ENCODE measurements at places on chromosomes 6 and 20. TPM values are rescaled to one million over a fixed set of nuclear protein-coding genes. Genes with fewer than 3 reads are reported as not detected.
A peak's percentile ranks its signal among the peaks of the same experiment; 100 is the strongest.

- no peaks in the 10 kb centered on the region for H3K27me3 ChIP-seq
- peaks cover 20% of the 10 kb centered on the region for H3K4me1 ChIP-seq
- no peak overlapping the region for H3K4me3 ChIP-seq
Measured at GRCh38 chr6:11810854-11811643, 32.4 kb upstream of the ADTRP start.

GRCh38 chr20:4947817-4948559 is 53.3 kb downstream of the SLC23A2 start:
- no peaks in the 10 kb centered on the region for H3K27me3 ChIP-seq
- H3K27ac ChIP-seq, result no peak overlapping the region
- no peak overlapping the region for H3K4me3 ChIP-seq
- no peak for DNase-seq
- H3K4me1 ChIP-seq, result peaks cover 39% of the 10 kb centered on the region

DNA sequence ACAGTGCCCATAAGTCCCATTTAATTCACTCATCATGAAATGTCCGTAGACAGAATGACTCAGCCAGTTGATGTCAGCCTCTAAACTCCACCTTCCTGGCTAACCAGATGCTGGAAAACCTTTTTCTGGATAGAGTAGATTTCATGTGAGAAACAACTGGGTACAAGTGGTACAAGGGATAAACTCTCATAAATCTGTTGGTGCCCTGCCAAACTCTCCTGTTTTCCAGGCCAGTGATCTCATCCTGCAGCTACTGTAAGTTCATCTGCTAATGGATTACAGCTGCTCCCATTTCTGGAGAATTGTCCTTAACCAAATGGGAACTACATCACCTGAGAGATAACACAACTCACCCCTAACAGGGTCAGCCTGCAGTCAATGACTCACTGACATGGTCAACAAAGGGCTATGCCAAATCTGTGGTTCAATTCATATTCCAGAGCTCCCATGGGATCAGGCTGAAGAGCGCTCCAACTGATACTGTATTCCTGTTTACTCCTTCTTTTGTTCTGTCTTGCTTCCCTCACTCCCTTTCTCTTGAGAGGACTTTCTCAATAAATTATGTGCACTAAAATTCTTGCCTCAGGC is 210.1 kb upstream of the HDDC2 start:
- H3K27me3 ChIP-seq, result peaks cover 5% of the 10 kb centered on the region
- DNase-seq, result no peak
- H3K36me3 ChIP-seq, result no peaks in the 10 kb centered on the region
- no peak overlapping the region for H3K27ac ChIP-seq
- no peaks in the 10 kb centered on the region for H3K4me1 ChIP-seq

DNA sequence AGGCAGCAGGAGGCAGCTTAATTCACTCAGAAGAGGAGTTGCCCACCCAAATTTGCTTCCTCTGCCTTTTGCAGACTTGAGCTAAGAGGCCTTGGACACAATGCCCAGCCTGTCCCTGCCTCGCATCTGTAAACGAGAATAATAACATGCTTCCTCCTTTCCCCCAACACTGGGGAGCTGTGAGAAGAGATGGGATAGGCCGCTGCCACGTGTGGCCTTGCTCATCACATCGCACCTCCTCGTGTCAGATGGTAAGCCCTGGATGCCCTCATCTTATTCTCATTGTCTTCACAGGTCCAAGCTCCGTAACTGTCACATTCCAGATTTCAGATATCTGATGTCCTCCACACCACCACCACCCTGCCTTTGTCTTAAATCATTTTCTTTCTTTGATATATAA is 13.1 kb upstream of the TUBB2B start:
- H3K36me3 ChIP-seq, result no peaks in the 10 kb centered on the region
- no peaks in the 10 kb centered on the region for H3K4me1 ChIP-seq
- no peak for DNase-seq

GRCh38 chr6:160430203-160430602 is 82.0 kb downstream of the SLC22A3 start:
- H3K27ac ChIP-seq, result no peak overlapping the region
- H3K4me3 ChIP-seq, result no peak overlapping the region
- DNase-seq, result no peak
- H3K4me1 ChIP-seq, result peaks cover 10% of the 10 kb centered on the region

- DNase-seq, result peak; percentile 44
- no peak overlapping the region for H3K27ac ChIP-seq
- H3K4me3 ChIP-seq, result no peak overlapping the region
- no peaks in the 10 kb centered on the region for H3K27me3 ChIP-seq
- H3K4me1 ChIP-seq, result peaks cover 19% of the 10 kb centered on the region
- peaks cover 9% of the 10 kb centered on the region for H3K36me3 ChIP-seq
Measured at GRCh38 chr6:132768051-132768517, 10.4 kb upstream of the VNN2 start.

GRCh38 chr20:40698744-40699143 is 9.7 kb upstream of the MAFB start:
- no peaks in the 10 kb centered on the region for H3K4me1 ChIP-seq
- no peak for DNase-seq
- H3K36me3 ChIP-seq, result no peaks in the 10 kb centered on the region
- no peak overlapping the region for H3K4me3 ChIP-seq
- peaks cover 27% of the 10 kb centered on the region for H3K27me3 ChIP-seq
- H3K27ac ChIP-seq, result no peak overlapping the region

- H3K4me1 ChIP-seq, result no peaks in the 10 kb centered on the region
- H3K36me3 ChIP-seq, result no peaks in the 10 kb centered on the region
- no peak for DNase-seq
- H3K27ac ChIP-seq, result no peak overlapping the region
Measured at GRCh38 chr20:38198238-38198861, 33.3 kb upstream of the TGM2 start.

GRCh38 chr6:136547336-136547735 is 2.9 kb downstream of the MAP7 start:
- H3K36me3 ChIP-seq, result no peaks in the 10 kb centered on the region
- H3K27ac ChIP-seq, result no peak overlapping the region
- DNase-seq, result no peak
- peaks cover 4% of the 10 kb centered on the region for H3K4me1 ChIP-seq

The IP6K3 gene
- not detected for total RNA-seq

The ARMC12 gene
- 3.9 TPM for total RNA-seq

The TINAG gene
- not detected for total RNA-seq

The TCF15 gene
- not detected for total RNA-seq

The ARFGEF3 gene
- total RNA-seq, result 0.72 TPM

The PLEKHG1 gene
- 11.1 TPM for total RNA-seq

The ABHD16A gene
- total RNA-seq, result 22.5 TPM

The FGD2 gene
- 0.25 TPM for total RNA-seq

All from activated naive CD4-positive, alpha-beta T cell treated with anti-CD3 and anti-CD28 coated beads for 36 hours (primary cell).